Stimulated activated CD4-positive, alpha-beta T cell treated with anti-CD3 and anti-CD28 coated beads, Interleukin-1b, Interleukin-23, amount 100 ng/mL, for 48 hours (primary cell): ENCODE measurements at places on chromosomes 1 and 21.

DNA sequence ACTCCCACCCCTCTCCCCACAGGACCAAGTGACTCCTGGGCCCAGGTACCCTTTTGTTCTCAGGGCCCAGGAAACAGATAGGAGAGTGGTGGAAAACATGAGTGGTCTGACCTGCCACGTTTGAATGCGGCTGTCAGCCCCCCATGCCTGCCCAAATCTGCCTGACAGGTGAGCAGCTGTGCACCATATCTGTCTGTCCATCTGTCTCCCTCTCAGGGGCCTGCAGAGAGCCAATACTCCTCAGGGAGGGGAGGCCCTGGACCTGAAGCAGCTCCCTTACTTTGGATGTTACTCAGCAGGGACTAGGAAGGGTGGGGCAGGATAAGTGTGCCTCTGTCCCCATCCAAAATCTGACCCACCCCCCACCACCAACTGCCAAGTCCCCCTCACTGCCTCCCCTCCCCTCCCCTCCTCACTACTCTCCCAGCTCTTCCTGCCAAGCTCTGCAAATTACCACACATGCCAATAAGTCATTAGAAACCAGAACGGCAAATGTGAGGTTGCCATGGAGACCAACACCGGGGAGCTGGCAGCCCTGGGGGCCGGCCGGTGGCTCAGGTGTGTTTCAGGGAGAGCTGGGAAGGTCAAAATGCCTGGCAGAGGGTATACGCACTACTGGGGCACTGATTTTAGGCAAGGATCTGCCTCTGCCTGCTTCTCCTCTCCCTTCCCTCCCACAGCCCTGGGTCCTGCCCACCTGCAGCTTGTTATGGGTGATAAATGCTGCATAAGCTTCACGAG is 11.5 kb downstream of the LRRN2 start:
- DNase-seq = no peak

GRCh38 chr1:194485432-194485831 is 1299.0 kb upstream of the B3GALT2 start:
- no peak for DNase-seq

DNA sequence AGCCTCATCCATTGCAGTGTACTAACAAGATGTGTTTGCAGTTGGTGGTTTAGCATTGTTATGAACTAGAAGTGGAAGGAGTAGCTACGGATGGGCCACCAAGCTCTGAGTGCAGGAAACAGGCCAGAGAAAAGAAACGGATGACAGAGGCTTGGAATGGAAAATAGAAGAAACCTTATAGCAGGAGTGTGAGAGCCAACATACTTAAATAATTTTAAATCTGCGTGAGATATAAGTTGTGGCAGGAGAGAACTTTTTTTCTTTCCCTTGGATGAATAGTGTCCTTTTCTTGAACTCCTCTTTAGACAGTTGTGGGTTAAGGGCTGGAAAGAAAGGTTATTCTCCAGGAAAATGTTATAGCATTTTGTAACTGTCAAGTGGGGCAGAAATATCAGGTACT is 54.2 kb downstream of the RGL1 start:
- no peak for DNase-seq

- DNase-seq = no peak
These were observed 29.2 kb downstream of the RAP1A start for GRCh38 chr1:111648806-111649205.

DNA sequence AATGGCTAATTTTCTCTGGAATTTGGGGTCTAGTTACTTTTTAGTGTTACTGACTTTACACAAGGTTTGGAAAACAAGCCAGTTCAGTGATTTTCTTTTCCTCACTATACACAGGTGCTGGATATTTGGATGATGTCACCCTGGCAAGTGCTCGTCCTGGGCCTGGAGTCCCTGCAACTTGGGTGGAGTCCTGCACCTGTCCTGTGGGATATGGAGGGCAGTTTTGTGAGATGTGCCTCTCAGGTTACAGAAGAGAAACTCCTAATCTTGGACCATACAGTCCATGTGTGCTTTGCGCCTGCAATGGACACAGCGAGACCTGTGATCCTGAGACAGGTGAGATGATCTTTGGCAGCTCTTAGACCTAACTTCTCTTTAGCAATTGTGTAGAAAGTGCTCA is 64.5 kb upstream of the LAMC2 start:
- DNase-seq = no peak

- DNase-seq = no peak
These were observed 10.7 kb downstream of the SH2D2A start for GRCh38 chr1:156805766-156806511.

DNA sequence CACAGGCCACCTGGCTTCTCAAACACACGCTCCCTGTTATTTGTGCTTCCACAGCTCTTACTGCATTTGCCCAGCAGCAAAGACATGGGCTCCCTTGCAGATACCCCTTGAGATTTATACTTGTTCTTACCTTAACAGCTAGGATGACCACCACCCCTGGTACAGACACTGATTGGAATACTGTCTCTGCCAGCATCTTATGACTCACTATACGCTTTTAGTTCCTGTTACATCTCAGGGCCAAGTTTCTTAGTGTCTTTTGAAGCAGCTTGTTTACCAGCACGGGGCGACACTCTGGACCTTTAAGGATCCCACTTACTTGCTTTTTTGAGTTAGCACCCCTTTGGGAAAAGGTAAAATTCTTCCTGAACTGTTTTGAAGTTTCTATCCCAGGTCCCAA is 874.8 kb downstream of the KCNT2 start:
- no peak for DNase-seq

DNA sequence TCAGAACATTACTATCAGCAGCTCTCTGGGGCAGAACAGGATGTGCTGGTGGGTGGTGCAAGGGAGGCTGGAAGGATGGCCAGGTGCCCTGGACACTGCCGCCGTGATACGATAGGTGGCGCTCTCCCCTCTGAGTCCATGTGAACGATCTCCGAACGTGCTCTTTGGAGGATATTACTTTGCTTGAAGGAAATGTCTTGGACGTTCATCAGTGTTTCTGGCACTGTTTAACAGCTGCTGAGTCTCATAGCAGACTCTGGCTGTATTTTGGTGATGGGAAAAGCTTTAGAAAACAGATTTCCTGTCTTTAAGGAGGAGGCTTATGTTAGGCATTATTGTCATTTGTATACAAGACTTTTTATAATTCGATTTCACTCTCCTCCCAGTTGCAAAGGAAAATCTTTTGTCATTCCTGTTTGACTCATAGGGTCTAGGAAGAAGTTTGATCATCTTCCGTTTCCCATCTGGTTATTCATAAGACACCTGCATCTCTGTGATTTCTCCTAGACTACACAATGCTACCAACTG is 386.2 kb upstream of the ADGRL2 start:
- peak; percentile 7 for DNase-seq

DNA sequence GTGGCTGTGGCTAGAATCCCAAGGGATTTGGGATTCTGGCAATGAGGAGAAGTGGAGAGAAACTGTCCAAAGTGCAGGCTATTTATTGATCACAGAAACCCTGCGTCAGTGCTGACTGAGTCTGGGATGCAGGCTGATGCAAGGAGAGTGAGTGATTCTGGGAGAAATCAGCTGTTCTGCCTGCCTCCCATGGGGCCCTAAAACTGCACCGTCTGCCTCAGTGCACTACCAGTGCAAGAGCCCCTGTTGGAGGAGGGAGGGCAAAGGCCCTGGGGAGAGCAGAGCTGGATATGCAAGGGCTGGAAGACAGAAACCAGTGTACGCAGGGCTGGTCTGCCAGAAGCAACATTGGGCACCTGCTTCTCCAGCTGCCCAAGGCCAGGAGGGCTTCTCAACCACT is 42.6 kb downstream of the C1orf198 start:
- DNase-seq = no peak

DNA sequence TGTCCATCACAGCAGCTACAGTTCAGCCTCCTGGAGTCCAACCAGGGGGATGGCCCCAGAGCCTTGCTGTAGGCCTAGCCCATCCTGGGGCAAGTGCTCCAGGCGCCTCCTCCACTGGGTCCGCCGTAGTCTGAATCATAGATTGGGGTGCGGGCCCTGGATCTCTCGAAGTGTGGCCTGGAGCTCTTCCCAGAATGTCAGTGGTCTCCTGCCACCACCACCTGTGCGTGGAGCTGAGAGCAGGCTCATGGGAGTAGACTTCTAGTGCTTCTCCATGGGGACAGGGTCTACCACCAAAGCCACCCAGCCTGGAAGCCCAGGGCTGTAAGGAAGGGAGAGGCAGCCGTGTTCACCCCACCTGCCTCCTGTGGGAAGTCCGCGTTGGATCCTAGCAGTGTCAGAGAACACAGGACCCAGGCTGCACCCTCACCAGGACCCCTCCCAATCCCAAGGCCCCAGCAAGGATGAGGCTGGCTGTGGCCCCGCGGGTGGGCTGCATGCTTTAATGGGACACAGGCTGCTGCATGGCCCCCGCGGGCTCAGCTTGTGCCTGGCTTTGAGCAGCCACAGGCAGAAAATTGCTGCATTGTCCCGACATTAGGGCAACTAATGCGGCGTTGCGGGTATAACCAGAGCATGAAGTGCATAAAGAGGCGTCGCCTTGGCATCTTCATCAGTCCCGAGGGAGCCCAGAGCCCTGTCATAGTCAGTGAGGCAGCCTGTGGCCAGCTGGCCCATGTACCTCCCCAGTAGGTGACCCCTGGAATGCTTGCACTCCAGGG is 735 bp upstream of the HES3 start:
- no peak for DNase-seq

DNA sequence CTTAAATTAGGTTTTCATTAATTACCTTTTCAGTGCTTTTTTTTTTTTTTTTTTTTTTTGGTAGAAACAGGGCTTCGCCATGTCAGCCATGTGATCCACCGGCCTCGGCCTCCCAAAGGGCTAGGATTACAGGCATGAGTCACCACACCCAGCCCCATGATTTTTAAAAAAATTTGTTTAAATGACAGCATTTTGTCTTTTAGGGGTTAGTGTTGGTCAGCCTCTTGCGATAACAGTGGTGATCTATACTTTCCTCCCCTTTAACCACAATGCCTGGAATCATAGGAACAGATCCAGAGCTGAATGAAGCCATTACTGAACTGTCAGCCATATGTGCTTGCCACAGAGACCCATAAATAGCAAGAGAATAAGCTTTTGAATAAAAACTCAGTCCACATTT is 73.9 kb downstream of the CACHD1 start:
- DNase-seq = no peak
